ENCODE measurements at places on chromosomes 2 and 18.

DNA sequence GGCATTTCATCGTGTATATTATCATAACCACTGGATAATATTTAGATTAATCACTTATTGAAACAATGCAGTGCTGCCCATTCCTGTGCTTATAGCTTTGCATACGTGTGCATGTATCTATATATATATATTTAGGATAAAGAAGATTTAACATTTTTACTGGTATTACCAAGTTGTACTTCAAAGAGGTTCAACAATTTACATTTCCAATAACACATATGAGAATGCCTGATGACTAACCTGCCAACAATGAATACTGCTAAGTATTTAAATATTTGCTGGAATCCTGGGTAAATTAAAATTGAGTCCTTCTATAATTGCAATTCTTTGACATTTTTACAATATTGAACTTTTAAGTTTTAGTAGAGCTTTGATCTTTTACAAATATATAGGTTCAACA, 111.4 kb downstream of the SLC39A10 start:
- DNase-seq, result no peak

DNA sequence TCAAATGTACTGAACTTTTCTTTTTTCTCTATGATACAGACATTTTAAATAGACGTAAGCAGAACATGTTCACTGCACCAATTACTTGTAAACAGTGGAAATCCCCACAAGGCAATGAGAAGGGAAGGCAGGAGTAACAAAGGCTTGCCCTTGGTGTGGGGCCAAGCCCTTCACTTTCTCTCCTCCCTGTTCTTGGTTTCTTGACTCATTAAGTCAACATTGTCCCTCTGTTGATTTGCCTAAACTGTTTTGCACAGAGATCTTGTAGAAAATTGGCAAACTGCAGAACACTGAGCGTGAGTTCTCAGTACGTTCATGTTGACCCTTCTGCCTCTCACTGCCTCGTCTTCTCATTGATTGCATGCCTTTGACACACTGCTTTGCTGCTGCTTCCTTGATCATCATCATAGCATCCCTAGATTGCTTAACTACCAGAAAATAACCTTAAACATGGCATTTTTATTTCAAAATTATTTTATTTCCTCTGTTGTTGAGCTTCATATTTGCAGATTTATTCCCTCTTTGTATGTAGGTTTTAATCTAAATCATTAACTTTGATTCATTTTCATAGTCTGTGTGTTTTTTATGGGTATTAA, 257.7 kb downstream of the PTGR3 start:
- DNase-seq, result no peak

GRCh38 chr2:26883956-26884355, 36.0 kb downstream of the DPYSL5 start:
- DNase-seq, result no peak

DNA sequence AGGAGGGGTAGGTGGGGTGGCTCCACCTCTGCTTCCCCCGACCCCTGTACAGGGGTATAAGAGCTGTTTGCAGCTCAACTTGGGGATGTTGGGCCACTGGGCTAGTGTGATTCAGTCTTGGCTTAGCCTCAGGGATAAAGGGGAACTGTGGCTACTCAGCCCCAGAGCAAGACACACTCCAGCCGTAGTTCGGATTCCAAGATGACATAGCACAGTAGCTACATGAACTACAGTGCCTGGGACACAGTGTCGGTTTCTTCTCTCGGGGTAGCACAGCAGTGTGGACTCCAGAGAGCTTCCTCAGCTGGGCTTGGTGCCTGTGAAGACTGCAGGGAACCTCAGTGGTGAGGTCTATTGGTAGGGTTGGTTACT, 21.1 kb downstream of the CARF start:
- no peak for DNase-seq

DNA sequence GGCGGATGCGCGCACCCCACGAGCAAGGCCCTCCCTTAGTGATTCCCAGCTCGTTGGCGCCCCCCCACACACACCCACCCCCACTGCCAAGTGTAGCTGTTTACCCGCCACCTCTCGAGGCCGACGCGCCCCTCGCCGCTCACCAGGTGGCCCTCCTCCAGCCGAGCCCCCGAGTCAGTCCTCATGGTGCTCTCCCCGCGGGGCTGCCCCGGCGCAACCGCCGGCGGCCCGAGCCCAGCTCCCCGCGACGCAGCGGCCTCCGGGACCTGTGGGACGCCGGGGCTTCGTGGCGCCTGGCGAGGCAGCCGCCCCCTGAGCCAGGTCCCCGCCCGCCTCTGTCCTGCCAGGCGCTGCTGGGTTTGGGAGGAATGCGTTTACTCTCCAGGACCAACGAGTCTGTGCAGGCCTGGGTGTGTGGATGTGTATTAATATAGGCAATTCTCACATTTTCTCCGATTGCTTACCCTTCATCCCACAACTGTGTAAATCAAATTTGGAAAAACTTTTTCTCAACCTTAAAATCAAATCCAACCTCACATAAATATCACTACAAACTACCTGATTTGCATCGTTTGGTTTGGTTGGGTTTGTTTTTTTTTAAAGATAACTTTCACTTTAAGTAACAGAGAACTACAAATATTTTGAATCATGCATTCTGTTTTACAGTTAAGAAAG, at the start of gene TMEM237:
Gene TMEM237 (minus strand): TSS at position 288 of the 675 bp plus-strand sequence. CDS start 103 bp downstream, at position 185.
- DNase-seq, result peak; percentile 16

GRCh38 chr18:8871489-8871888, 166.1 kb downstream of the MTCL1 start:
- DNase-seq, result no peak

DNA sequence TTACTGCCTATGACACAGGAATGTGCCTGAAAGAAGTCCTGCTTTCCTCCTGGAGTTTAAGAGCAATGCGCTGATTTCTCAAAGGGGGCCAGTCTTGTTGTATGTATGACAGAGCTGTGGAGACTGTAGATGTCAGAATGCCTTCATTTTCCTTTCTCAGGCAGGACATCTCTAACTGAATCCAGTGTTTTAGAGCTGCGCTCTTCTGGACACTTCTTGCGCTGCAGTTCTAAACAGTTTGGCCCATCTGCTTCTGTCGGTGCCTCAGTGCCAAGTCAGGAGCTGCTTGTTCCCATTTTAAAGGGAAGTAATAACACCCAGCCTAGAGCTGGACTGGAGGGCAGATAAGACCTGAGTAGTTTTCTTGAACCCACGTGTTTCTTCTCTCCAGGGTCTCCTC, 91.4 kb downstream of the ESCO1 start:
- no peak for DNase-seq

DNA sequence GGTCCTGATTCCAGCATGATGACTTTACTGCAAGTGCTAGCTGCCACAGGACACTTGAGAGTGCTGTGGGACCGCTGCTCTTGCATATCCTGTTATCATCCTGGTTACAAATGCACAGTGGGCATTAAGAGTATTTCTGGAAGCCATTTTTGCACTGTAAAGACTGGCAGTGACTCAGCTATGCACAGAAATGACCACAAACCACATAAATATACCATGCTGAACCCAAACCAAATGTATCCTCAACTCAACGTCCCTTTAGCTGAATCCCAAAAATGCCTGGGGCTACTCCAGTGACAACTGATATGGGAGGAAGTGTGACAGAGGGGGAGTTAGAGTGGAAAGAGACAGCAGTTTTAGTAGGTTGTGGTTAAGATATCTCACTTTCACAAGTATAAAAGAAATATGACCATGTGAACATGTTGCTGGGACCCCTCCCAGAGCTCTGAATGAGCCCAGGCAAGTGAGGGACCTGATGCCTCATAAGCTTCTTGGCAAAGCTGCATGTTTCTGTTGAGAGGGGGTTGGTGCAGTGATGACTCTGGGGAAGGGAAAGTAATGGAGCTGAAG, 37.3 kb downstream of the RHBDD1 start:
- DNase-seq, result no peak

DNA sequence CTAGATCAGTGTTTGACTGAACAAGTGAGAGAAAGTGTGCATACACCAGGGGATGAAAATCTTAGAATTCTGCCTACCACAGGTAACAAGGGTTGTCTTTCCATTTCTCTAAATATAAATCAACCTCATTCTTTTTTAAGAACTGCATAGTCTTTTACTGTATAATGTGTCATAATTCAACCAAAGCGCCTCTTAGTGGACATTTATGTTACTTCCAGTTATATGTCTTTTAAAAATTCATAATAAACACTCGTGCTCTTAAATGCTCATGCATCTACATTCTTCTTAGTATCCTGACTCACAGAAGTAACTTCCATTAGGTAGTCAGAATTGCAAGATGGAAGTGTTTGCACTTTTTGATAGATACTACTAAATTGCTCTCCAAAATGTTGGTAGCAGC, 76.2 kb downstream of the CHRNA1 start:
- DNase-seq, result no peak

DNA sequence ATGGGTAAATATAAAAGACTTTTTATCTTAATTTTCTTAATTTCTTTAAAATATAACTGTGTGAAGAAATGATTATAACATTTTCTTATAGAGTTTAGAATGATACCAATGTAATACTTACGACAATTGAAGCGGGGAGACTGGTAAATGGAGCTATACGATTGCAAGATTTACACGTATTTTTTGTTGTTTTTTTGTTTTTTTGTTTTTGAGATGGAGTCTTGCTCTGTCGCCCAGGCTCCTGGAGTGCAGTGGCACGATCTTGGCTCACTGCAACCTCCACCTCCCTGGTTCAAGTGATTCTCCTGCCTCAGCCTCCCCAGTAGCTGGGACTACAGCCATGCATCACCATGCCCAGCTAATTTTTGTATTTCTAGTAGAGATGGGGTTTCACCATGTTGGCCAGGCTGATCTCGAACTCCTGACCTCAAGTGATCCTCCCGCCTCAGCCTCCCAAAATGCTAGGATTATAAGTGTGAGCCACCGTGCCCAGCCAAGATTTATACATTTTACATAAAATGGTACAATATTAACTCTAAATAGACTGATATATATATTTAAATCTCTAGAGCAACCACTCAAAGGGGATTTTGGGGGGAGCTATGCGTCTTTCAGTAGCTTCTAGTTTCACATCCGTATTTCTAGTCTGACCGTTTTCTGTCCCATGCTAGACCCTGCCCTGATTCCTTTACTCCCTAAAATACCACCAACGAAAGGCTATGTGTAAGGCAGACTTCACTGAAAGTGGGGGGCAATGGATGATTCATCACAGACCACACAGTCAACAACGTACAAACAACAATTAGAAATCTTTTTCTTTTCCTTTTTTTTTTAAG, 28.2 kb upstream of the ATG16L1 start:
- no peak for DNase-seq

DNA sequence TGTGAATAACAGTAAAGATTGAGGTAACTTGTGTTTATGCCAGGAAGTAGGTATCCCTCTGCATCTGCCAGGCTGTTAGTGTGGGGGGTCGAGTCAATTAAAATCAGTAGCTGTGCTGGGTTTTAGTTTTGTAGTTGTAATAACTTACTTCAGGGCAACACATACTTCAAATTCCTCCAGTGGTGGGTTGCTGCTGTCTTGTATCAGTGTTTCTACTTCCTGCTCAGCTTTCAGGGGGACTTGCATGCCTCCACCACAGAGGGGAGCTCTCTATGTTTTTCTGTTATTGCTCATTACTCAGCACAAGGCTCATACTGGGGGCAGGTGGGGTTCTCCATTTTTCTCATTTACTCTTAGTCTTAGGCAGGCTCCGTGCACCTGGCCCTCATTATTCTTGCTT, 136.8 kb downstream of the CAPN13 start:
- no peak for DNase-seq

- no peak for DNase-seq
Measured at GRCh38 chr2:40451918-40452605, at the start of gene SLC8A1. Gene SLC8A1, minus strand, starts transcription at chr2:40452090.

- DNase-seq, result no peak
Measured at GRCh38 chr2:177430411-177430810, 37.8 kb downstream of the AGPS start.

GRCh38 chr18:67385455-67385854, 131.1 kb downstream of the DSEL start:
- no peak for DNase-seq

- DNase-seq, result no peak
Measured at GRCh38 chr18:12048827-12049175, 44.8 kb upstream of the ANKRD62 start.

DNA sequence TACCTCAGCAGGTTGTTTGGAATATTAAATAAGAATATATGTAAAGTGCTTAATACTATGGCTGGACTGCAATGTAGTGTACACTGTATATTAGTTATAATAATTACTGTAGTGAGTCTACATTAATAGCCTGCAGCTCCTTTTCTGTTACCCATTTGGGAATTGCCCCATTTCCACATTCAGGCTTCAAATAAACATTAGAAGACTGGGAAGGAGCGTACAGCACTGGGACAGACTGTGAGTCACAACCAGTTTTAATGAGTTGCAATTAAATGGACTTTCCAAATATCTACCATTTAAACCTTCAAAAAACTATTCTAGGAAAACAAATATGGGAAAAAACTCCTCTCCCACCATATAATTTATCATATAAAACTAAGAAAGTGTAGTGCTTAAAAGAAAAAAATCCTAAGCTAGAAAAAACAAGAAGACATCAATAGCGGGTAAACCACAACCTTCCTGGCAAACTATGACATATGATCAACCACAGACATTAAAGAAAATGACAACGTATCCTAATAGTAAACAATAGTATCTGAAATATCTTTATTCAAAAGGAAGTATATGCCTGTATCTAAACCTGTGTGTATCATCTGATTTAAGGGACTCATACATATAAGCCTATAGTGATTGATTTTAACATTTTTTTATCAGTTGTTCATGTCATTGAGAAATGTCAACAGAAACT, 86.1 kb downstream of the TRIP12 start:
- DNase-seq, result no peak

DNA sequence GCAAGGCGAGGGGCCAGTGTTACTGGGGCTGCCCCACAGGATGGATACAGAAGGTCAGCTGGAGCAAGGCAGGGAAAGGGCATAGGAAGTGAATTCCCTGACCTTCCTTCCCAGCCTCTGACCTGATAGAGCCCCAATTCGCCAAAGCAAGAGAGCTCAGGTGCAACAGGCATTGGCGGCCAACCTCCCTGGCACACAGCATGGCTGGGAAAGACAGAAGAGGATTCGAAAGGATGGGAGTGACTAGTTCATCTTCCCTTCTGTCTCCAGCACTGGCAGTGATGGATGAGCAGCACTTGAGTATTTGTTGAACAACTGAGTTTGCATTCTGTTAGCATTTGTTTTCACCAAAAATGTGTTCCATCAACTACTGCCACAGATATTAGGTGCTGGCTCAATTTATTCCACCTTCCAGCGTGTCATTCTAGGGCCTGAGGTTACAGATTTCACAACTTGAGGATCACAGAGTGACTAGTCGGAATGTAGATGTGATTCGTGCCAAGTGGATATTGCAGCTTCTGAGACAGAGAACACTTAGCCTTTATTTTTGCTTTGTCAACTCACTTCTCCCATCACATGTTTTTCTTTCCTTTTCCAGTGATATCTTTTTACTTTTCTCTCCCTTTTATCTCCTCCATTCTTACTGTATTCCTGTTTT, 6.2 kb downstream of the COPS8 start:
- DNase-seq, result no peak

DNA sequence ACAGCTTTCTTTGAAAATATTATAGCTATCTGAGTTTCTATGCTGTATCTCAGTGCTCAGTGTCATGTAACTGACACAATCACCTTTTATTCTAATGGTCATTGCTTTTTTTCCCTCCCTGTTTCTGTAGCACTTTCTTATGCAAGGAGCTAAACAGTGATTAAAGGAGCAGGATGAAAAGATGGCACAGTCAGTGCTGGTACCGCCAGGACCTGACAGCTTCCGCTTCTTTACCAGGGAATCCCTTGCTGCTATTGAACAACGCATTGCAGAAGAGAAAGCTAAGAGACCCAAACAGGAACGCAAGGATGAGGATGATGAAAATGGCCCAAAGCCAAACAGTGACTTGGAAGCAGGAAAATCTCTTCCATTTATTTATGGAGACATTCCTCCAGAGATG, 56.4 kb downstream of the SCN2A start:
- no peak for DNase-seq

GRCh38 chr2:64641599-64641998, 12.1 kb downstream of the SERTAD2 start:
- no peak for DNase-seq

- no peak for DNase-seq
Measured at GRCh38 chr18:62345909-62346308, 20.8 kb downstream of the TNFRSF11A start.
